ENCODE measurements at places on chromosomes 13 and 19.

DNA sequence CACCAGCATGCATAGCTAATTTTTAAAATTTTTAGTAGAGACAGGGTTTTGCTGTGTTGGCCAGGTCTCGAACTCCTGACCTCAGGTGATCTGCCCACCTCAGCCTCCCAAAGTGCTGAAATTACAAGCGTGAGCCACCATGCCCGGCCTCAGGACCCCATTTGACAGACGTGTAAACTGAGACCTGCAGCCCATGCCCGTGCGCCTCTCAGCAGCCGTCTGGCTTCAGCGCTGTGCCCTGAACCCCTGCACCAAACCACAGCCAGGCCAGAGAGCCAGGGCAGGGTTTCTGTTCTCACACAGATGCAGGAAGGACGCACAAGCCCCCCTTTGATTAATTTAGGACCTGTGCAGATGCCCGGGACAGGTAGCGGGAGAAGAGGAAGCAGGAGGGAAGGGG is 7.3 kb upstream of the FFAR1 start:
- no peak for DNase-seq

DNA sequence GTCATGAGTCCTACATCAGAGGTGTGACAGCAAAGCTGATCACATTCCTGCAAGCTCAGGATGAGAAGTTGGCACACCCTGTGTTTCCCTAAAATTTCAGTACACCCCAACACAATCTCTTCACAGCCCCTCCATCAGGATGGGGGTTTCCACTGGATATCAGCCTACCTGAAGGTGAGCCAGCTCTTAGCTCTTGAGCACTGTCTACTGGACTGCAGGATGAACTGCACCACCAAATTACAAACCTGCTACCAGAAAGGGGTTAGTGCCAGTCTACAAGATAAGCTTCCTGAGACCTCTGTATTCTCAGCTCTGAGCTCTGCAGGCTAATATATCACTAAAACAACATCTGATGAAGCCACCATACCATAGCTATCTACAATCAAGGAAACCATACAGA is 1616.2 kb upstream of the SPRY2 start:
- peak; percentile 48 for DNase-seq

GRCh38 chr13:32542221-32542620 is 3.6 kb upstream of the N4BP2L2 start:
- DNase-seq: no peak

- DNase-seq: peak; percentile 26
These were observed 202.0 kb downstream of the KATNAL1 start for GRCh38 chr13:30105381-30105780.

DNA sequence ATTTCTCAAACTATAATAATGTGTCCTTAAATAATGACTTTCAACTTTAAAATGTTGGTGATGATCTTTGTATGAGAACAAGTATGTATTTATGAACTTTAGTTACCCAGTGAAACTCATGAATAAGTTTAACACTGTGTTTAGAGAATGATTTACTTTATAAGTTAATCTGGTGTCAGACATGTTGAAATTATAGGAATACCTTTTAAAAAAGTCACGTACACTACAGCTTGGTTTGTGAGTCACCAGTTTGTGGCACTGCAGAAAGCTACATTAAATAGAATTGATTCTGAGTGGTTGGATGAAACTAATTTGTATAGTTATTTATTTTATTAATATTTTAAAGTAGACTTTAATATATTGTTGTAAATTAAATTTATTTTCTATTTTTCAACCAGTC is 1366.2 kb upstream of the PCDH20 start:
- DNase-seq: no peak

DNA sequence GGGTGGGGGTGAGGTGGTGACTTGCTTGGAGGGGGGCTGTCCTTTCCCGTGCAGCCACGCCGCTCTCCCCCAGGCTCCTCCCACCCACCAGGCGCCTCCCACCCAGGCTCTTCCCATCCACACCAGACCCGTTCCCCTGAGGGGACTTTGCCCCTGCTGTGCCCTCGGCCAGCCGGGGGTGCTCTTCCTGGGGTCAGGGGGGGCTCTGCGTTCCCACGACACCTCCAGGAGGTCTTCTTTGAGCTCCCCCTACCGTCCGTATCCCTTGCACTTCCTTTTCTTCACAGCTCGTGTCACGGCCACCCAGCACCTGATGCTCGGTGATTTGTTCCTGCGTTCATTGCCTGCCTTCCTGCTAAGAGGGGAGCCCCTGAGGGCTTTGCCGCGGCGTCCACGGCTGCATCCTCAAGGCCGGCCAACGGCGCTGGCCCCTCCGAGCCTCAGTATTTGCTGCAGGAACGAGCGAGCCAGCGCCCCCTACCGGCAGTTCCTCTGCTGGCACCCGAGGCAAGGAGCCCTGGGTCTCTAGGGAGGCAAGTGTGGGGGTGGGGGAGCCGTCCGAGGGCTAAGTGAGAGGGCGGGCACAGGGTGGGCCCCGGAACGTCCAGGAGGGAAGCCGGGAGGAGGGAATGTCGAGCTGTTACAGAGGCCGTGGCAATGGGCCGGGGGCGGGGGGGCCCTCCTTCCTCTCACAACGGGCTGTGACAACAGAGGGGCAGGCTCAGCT is 11.8 kb downstream of the LRRC4B start:
- peak; percentile 94 for DNase-seq

GRCh38 chr19:10604460-10604980 is 17.4 kb upstream of the AP1M2 start:
- DNase-seq: no peak

DNA sequence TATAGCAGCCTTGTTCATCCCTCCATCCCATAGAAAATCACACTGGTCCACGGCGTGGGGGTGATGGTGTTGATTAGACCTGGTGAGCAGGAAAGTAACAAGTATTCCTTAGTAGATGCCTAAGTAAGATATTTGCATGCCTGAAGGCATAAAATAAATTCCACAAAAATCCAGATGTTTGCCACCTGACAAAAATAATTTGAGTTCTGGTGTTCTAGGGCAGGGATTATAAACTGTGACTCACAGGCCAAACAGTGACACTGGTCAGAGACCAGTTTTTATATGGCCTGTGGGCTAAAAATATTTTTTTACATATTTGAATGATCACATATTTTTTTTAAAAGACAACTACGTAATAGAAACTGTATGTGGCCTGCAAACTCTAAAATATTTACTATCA is 310.7 kb downstream of the RFC3 start:
- no peak for DNase-seq

- no peak for DNase-seq
These were observed 133.8 kb downstream of the ZNF737 start for GRCh38 chr19:20431826-20432225.

DNA sequence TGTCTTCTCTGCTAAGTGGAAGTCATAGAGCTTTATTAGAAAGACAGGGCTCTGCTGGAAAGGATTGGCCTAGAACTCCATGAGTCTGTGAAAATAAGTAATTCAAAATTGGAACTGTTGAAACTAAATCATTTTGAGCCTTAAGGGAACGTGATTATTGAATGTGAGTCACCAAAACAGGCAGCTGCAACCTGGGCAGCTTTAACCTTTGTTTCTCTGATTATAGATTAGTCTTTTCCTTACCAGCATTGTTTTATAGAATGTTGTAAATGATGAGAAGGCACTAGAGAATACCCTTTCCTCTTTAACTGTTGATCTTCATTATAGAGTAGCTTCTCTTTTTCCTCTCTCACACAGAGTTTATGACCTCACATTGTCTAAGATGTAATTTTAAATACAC is 638.8 kb upstream of the SLITRK6 start:
- no peak for DNase-seq

DNA sequence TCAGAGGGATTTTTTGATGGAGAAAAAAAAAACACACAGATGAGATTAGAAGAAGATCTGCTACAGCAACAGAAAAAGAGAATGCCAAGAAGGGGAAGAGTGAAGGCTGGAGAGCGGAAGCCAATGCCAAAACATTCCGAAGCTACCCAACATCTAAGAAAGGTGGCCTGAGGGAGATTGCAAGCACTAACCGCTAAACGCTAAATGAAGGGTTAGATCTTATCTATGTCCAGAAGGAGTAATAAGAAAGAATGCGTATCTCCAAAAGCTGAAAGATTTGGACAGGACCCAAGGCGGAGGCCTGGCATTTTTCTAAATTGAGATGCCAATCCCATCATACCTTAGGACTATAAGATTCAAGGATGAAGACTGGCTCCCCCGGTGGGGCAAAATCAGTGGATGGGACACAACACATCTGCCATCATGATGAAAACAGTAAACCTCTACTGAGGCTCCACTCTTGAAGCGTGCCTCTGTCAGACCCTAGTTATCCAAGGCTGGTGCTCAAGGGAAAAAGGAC is 15.6 kb upstream of the HMGB1 start:
- no peak for DNase-seq

- no peak for DNase-seq
These were observed 25.6 kb upstream of the NDFIP2 start for GRCh38 chr13:79455331-79455730.

DNA sequence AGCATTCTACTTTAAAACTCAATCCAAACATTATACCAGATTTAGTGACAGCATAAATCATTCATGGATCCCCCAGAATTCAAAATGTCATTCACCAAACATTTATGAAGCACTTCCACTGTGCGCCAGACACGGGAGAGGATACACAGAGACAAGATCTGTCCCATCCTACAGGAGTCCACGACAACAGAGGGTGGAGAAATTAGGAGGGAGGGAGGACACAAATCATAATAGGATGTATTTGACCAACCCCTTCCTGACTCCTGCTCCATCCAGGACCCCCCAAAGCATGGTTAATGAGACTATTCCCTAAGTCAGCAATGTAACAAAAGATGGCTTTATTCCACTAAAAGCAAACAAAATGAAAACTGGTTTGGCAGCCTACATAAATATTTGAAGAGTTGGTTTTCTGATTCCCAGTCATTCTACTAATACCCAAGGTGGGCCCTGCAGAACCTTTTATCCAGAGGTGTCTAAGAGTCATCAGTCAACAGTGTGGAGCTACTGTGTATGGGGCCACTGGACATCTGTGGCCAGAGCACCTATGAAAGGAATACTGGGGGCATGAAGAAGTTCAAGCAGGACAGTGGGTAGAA is 62.8 kb upstream of the DOCK9 start:
- DNase-seq: no peak

GRCh38 chr13:19305434-19305833 is 123.8 kb upstream of the TUBA3C start:
- DNase-seq: no peak

DNA sequence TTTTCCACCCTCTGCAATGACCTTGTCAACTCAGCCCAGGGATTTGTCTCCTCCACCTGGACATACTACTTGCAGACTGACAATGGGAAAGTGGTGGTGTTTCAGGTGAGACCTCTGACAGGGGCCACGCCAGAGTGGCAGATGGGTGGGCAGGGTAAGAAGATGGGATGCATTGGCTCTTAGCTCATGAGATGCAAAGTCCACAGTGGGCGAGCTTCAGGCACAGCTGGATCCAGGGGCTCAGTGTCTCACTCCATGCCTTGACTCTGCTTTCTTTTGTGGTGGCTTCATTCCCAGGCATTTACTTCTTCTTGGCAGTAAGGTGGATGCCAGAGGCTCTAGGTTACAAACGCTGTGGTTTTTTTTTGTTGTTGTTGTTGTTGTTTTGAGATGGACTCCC is 3.4 kb downstream of the TMEM59L start:
- no peak for DNase-seq

- no peak for DNase-seq
These were observed 16.1 kb downstream of the SBK2 start for GRCh38 chr19:55520691-55521292.

- peak; percentile 58 for DNase-seq
These were observed 16.1 kb downstream of the LGALS16 start for GRCh38 chr19:39671739-39672363.

GRCh38 chr19:41876847-41877832 is at the start of gene CD79A:
CD79A (plus strand) TSS chr19:41877279; CDS start chr19:41877305, 26 bp downstream.
- DNase-seq: no peak

DNA sequence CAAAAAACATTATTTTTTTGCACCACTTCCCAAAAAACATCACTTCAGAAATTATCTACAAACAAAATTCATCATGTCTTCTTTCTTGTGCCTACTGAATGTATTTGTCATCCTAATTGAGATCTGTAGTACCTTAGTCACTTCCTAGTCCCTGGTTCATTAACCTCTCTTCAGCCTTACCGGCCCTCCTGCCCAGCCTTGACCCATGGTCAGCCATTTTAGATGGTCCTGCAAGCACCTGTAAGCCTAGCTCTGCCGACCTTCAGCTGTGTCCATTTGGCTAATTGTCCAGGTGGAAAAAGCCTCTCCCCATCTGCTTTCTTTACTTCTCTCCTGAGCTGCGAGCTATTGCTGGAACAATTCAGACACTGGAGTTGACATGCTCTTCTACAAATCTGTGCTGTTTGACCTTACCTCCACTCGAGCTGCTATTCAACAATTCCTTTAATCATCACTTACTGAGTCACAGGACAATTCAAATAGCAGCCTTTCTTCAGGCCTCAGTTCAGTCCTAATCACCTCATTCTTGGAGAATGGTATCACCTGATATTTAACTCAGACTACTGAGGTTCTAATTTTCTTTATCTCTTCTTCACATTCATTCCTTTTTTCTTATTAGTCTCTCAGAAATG is 882.5 kb downstream of the PCDH9 start:
- DNase-seq: no peak

DNA sequence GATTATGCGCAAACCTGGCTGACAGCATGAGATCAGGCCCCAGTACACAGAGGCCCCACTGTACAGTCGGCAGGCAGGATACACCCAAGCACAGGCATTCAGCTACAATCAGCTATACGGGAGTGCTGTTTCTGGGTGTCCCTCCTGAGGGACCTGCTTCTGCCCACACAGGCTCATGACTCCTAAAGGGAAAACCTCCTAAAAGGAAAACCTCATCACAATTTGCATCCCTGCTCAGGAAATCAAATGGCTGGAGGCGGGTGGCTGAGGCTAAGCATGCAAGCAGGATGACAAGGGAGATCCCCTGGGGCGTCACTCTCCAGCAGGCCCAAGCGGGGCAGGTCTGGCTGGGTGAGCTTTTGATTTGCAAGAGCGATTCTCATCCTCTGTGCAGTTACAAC is 99.8 kb downstream of the CRYL1 start:
- DNase-seq: peak; percentile 45

DNA sequence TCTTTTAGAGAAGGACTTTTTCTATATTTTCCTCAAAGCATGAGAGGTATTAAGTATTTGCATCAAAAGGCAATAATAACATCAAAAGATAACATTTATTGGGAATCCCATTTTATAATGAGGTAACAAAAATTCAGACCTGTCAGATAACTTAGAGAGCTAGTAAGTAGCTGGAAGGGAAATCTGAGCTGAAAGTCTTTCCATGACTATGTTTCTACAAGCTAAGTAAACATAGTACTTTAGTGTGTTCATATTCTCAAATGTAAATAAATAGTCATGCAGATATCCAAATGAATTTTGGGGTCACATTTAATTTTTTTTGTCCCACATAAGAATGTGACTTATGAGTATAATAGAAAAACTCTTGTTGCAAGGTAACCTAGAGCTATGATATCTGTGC is 87.3 kb upstream of the FBXL3 start:
- no peak for DNase-seq

- peak; percentile 49 for DNase-seq
These were observed 6.8 kb downstream of the F2RL3 start for GRCh38 chr19:16895467-16896145.

GRCh38 chr19:34131100-34131499 is 41.2 kb upstream of the LSM14A start:
- DNase-seq: no peak

Data from iPS-NIHi11 (cell line).